NCI-H146 (cell line): ENCODE measurements at places on chromosomes 16 and 17.

GRCh38 chr16:77424871-77425604 is 9.8 kb downstream of the ADAMTS18 start:
- DNase-seq, result no peak

DNA sequence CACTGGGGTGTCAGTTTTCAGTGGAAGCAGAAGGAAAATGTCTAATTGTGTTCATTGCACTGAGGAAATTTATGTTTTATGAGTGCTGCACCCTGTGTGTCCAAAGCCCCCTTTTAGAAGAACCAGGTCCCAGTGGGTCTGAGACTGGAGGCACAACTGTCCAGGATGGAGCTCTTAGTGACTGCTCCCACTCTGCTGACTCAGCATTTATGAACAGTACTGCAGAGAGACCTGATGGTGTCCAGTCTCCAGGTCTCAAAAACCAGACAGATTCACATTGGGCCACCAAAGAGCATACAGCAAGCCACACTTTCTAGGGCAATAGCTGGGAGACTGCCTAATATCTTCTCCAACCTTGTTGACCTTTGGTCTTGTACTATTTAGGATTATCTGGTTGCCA is 321.9 kb downstream of the CBLN1 start:
- DNase-seq, result no peak

DNA sequence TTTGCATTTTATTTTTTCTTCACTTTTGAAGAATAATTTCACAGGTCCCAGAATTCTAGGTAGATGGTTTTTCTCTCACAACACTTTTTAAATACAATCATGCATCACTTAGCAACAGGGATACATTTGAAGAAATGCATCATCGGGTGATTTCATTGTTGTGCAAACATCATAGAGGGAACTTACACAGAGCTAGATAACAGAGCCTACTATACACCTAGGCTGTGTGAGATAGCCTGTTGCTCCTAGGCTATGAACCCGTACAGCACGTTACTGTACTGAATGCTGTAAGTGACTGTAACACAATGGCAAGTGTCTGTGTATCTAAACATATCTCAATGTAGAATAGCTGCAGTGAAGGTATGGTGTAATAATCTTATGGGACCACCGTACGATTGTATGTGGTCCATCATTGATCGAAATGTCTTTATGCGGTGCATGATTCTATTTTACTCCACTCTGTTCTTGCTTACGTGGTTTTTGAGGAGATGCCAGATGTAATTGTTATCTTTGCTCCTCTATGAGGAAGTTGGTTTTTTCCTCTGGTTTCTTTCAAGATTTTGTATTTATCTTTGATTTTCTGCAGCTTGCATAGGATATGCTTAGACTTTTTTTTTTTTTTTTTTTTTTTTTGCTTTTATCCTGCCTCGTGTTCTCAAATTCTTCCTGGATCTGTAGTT is 35.5 kb upstream of the TMEM92 start:
- no peak for DNase-seq

GRCh38 chr17:51344532-51344931 is 84.2 kb downstream of the UTP18 start:
- no peak for DNase-seq

DNA sequence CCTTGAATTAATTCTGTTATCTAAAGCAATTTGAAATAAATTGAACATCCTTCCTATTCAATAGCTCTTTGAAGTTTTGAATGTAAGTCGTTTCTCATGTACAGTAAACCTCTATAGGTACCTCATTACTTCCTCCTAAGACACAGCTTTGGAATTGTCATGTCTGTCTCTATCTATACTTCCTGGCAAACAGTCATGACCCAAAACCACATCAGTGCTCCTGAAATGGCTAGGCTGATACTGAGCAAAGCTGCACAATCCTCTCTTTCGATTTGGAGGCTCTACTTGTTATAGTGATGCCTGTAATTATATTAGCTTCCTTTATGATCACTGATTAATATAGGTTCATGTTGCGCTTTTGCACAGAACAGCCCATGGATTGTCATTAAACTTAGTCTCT is 110.1 kb downstream of the ADAMTS18 start:
- no peak for DNase-seq

GRCh38 chr16:69932228-69932627 is 18.9 kb upstream of the CLEC18A start:
- no peak for DNase-seq

DNA sequence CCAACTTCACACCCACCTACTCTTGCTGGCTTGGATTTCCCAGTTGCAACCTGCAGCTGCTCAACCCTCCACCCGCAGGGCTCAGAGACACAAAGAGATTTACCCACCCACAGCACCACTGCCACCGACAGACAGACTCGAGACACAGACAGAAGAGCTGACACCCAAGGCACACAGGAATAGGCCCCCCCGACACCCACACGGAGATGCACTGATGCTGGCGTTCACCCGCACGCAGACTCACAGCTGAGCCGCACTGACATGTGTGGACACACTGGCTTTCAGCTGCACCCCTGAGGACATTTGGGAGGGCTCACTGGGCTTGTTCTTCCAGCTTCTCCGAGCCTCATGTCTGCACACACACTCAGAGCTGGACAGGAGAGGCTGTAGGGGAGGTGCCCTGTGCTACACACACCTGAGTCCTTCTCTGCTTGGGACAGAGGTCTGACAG is 8.2 kb downstream of the STX1B start:
- DNase-seq, result no peak
